ENCODE measurements at places on chromosomes 3 and 15. TPM values are rescaled to one million over a fixed set of nuclear protein-coding genes. Genes with fewer than 3 reads are reported as not detected.

DNA sequence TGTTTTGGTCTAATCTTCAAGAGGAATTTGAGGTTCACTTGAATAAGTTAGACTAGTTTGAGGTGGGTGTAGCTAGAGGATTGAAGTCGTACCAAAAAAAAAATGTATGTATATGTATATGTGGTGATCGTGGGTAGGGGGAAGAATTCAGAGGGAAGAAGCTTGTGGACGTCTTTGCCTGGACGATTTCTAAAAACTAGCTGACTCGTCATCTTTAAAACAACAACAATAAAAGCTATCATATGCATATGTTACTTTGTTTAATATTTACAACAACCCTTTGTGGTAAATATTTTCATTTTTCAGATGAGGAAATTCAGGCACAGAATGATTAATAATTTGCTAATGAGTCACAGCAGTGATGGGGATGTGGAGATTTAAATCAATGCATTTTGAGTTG is 18.1 kb downstream of the RNF111 start:
- DNase-seq: no peak

DNA sequence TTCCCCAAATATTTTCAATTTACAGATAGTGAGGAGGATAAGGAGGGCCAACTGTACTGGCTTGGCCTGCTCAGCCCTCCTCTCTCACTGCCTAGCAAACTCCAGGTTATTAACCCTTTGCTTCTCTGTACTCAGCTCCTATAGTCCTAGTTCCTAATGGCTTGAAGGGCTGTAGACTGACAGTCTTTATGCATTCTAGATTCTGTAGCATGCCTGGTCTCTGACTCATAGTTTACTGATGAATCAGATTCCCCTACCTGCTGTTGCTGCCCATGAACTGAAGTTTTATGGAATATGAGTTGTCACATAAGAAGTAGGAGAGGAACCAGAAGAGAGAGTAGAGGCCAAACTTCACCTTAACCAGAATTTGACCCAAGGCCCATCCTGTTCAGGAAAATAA is 27.1 kb upstream of the MAP3K13 start:
- DNase-seq: no peak

- no peak for DNase-seq
Measured at GRCh38 chr3:172097585-172097984, 58.2 kb downstream of the FNDC3B start.

ATG3 gene
- 59.4 TPM for polyA plus RNA-seq

DNA sequence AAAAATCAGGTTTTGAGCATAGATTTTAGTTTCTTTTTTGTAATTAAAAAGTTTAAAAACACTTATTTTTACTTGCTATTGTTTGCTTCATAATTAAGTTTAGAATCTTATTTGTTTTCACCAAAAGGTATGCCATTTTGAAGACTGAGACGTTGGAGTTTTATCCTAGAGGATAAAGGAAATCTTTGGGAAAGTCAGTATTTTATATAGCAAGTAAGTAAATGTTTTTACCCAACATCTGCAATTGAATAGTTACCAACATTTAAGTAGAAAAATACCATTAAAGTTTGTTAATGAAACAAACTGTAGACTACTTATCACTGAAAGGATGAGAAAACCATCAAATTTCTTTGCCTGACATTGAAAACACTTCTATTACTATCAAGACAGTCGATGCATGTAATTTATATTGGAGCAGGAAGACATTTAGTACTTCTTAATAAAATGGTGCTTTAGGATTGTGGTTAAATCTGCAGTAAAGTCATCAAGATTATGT is 14.0 kb upstream of the CHD2 start:
- DNase-seq: no peak

DNA sequence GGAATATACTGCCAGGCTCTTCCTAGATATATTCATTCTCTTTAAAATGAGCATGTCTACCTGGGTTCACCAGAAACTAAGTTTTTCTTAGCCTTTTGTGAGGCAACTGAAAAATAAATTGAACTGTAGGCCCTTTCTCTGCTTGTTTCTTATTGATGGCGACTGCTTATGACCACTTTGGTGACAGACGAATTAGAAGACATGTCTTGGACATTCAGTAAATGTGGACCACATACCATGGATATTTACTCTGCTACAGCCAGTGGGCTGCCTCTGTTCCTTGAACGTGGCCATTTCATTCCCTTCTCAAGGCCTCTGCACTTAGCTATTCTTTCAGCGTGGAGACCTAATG is 603 bp upstream of the SELENOK start:
- no peak for DNase-seq

- no peak for DNase-seq
Measured at GRCh38 chr3:48299746-48300712, 33.4 kb downstream of the SPINK8 start.

HMCES gene
- 44.3 TPM for polyA plus RNA-seq

GRCh38 chr3:74640211-74640610 is 25.8 kb upstream of the CNTN3 start:
- no peak for DNase-seq

- DNase-seq: no peak
Measured at GRCh38 chr15:68776477-68777270, 44.0 kb downstream of the ANP32A start.

SLC15A2 gene
- polyA plus RNA-seq: 2.5 TPM

- no peak for DNase-seq
Measured at GRCh38 chr3:184015381-184016019, 2.2 kb downstream of the ABCC5 start.

GABRR3 gene
- not detected for polyA plus RNA-seq

CCDC33 gene
- polyA plus RNA-seq: 0.10 TPM

All from ovary (tissue), 10 donors.